ENCODE measurements at places on chromosomes 16 and 17.

DNA sequence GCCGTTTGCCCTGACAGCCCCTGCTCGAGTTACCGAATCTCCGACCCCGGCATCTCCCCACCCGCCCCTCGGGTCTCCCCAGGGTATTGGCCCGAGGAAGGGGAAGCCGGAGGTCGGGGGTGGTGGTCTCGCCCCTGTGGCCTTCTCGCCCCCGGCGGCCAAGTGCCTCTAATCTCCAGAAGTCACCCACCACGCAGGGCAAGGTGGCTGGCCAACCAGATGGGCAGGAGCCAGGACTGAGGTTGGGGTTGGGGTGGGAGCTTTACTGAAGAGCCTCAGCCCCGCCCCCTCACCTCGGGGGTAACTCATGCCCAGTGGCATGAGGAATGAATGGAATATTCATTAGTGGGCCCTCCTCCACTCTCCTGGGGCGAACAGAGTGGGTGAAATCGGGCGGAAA is 637 bp downstream of the DHRS11 start:
- no peak for DNase-seq

DNA sequence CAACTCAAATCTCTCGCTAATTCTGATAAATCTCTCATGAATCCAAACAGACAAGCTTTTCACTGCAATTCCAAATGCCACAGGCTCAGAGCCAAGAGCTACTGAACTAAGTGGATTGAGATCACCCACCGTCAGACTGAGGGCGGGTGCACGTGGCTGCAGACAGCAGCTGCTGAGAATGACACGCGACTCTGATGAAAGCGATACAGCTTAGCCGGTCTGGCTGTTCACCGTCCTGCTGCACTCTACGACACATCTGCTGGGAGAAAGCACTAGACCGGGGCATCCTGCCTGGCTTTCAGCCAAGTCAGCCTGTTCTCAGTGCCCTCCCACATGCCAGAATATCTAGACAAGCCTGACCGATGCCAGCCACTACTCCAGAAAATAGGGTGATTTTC is 42.6 kb downstream of the KLHDC4 start:
- DNase-seq, result no peak

DNA sequence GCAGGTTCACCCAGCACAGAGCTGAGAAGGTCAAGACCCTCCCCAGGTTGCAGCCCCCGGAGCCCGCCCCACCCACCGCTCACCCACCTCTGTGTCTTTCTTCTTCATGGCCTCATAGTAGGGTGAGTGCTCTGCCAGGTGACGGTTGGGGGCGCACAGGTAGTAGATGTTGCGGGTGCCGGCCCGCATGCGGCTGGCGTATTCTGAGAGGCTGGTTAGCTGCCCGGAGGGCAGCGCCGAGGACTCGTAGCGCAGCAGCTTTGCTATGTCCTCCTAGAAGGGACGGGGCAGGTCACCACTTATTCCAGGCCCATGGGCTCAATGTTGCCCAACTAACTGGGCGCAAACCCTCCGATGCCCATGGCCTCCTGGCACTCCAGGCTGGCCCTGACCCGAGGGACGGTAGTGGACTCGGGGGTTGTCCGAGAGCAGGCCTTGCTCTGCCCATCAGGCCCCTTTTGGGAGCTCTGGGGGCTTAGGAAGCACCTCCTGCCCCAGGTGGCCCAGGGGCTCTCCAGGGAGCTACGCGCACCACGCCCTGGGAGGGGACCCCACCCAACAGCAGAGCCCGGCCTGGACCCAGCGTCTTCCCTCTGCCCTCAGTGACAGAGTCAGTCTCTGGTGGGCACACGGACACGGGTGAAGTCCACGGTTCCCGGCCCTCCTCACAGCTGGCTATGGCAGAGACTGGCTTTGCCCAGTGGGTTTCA is 9.9 kb downstream of the DNASE1 start:
- DNase-seq, result no peak

GRCh38 chr16:88736088-88736487 is 29.8 kb downstream of the CTU2 start:
- no peak for DNase-seq
